ENCODE measurements at places on chromosomes 3 and 15. TPM values are rescaled to one million over a fixed set of nuclear protein-coding genes. Genes with fewer than 3 reads are reported as not detected.

The TIGIT gene
- total RNA-seq: not detected

The CIB2 gene
- total RNA-seq: 7.5 TPM

The PEX11A gene
- 5.4 TPM for total RNA-seq

The HTR3E gene
- total RNA-seq: not detected

The MYH15 gene
- 0.06 TPM for total RNA-seq

The HES1 gene
- 127 TPM for total RNA-seq

Measured in glomerular endothelial cell (primary cell).